Right hindlimb (tissue), 1 donor: ENCODE measurements at places on chromosomes 7 and 10.

DNA sequence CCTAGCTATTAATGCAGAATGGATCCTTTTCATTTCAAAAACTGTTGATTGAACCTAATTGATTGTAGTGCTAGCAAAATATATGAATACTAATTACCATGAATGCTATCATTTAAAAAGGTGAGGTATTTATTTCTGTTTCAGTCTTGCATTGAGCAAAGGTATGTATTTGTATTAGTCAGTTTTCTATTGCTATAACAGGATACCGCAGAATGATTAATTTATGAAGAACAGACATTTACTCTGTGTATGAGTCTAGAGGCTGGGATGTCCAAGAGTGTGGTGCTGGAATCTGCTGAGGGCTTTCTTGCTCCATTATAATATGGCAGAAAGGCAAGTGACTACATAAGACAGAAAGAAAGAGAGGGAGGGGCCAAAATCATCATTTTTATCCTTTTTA is 199.2 kb downstream of the KIF20B start:
- DNase-seq: no peak

- DNase-seq: no peak
Observed at GRCh38 chr7:121048195-121048594, 59.7 kb downstream of the CPED1 start.

DNA sequence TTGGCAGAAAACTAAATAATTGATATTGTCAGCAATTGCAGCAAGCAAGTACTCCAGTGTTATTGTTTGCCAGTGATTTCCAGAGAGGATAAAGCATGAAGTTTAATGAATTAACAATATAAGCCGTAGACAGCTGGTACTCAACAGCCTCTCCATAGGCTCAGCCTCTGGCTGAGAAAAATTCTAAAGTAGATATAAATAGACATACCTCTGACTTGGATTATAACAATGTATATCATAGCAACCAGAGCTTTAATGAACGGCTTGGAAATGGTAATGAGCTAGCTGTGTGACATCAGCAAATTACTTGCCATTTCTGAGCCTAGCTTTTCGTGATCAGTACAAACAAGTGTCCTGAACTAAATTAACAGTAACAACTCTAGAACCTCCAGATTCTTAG is 1055.4 kb upstream of the AUTS2 start:
- DNase-seq: no peak

DNA sequence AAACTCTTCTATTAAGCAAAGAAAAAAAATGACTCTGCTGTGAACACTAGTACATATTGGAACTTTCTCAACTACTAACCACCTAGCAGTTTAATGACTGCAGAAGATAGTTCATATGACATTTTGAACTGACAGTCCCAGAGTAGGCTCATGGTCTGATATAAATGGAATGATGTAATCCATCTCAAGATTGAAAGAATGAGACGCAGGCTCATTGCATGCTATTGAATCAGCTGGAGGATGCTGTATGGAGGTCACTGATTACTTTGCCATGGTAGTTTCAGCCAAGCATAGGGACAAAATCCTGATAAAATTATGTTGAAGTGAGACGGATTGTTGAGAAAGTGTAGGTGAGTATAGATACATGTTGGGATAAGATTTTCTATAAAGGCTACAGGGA is 217.6 kb upstream of the SEMA3E start:
- DNase-seq: no peak

GRCh38 chr7:14902589-14903067 is at the start of gene DGKB:
DGKB (minus strand) TSS chr7:14902751.
- DNase-seq: peak; percentile 53

DNA sequence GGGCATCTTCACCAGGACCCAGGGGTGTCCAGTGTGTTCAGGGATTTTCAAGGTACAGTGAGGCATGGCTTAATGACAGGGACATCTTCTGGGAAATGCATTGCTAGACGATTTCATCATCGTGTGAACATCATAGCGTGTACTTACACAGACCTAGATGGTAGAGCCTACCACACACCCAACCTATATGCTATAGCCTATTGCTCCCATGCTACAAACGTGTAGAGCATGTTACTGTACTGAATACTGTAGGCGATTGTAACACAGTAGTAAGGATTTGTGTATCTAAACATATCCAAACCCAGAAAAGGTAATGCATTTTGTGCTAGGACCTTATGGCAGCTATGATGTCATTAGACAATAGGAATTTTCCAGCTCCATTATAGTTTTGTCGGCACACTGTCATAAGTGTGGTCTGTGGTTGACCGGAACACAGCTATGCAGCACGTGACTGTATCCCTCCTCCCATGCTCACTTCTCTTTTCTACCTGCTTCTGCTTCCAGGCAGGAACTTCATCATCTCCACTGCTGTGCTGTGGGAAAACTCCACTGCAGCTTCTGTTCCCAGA is 416.2 kb upstream of the NFE2L3 start:
- no peak for DNase-seq

- DNase-seq: no peak
Observed at GRCh38 chr10:123553810-123554430, 112.2 kb upstream of the GPR26 start.

GRCh38 chr10:51301644-51302043 is 227.4 kb downstream of the PRKG1 start:
- no peak for DNase-seq

DNA sequence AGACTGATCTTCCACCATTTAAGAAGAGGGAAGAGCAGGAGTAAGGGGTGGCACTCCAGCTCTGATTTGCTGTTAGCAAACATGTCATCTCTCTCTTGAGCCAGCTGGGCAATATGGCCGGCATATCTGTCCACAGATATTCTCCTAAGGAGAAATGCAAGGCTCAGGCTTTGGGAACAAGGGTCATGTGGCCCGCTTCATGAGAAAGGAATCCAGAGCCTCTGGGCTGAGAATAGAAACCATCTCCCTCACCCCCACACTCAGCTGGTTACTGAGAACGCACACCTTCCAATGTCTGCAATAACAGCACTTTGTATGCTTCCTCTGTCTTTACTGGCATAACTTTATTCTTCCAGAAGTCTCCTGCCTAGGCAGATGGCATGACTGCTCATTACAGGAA is 171.2 kb downstream of the ELMO1 start:
- DNase-seq: no peak

DNA sequence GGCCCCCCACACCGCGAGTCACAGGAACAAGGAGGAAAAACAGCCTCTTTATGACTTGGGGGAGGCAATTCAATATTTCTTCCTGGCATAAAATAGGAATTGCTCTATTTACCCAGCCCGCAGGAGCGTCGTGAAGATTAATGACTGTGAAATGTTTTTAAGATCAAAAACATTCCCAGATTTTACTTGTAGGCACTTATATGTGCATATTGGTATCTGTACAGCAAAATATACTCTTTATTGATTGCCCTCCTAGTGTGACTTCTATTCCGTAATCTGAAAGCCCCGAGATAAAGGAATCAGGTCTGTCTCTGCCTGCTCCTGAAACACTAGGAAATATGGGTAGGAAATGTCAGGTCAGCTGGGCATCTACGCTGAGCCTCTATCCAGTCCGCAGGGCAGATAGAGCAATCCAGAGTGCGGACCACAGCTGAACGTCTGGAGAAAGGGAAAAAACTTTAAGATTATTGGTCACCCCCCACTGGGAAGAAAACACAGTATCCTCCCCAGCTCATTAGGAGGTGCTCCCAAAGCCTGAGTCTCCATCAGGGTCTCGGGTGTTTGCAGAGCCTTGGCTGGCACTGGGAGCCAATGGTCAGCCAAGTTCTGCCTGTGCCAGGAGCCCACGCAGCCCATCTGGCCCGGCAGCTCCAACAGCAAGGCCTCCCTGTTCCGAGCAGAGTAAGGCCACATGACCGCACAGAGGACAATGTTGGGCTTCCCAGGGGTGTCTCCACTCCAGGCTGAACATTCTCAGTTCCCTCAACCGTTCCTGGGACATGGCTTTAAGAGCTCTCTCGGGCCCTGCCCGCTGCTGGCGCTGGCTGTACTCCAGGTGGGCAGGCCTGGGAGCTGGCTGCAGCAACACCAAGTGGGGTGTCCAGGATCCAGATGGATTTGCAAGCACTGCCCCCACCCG is 7.7 kb downstream of the CTBP2 start:
- peak; percentile 54 for DNase-seq

DNA sequence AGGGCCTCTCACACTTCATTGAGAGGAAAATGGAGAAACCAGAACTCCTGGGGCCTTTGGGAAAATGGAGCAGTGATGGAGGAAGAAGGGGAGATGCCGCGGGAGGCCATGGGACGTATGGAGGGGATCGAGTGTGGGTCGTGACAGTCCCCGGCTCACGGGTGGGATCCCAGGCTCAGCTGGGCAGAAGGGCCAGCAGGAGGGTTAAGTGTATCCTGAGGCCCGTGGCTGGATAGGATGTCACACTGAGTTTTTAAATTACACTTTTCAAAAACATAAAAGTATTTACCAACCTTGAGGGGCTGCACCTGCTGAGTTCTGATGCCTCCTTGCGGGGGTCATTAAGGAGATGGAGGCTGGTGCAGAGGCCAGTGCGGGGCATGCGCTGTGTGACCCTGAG is 28.0 kb upstream of the PSMG3 start:
- no peak for DNase-seq

GRCh38 chr7:41046776-41047175 is 656.1 kb downstream of the INHBA start:
- DNase-seq: peak; percentile 48

GRCh38 chr10:26335574-26336093 is 102.5 kb upstream of the APBB1IP start:
- DNase-seq: no peak

GRCh38 chr7:130910949-130911944 is 177.2 kb upstream of the KLF14 start:
- no peak for DNase-seq

- DNase-seq: no peak
Observed at GRCh38 chr10:14656052-14656730, 118.5 kb downstream of the FAM107B start.

GRCh38 chr10:102421507-102421756 is 796 bp downstream of the FBXL15 start:
- DNase-seq: no peak

GRCh38 chr10:92081641-92082040 is 158.1 kb downstream of the BTAF1 start:
- no peak for DNase-seq

GRCh38 chr10:29160150-29160617 is 128.7 kb upstream of the LYZL1 start:
- no peak for DNase-seq

DNA sequence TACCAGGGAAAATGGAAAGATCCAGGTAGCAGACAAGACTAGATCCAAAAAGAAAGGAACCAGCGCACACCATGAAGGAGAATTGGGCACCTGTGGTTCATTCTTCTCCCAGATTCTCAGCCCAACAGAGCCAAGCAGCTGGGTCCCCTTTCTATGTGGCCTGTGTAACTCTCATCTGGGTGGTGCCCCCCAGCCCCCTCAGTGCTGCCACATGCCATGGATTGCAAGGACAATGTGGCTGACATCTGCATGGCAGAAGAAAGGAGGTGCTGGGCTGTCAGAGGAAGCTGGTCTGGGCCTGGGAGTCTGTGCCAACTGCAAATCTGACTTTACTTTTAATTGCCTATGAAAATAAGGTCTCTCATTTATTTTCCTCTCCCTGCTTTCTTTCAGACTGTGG is 21.4 kb downstream of the PRSS2 start:
- no peak for DNase-seq

- no peak for DNase-seq
Observed at GRCh38 chr10:22766693-22767092, 52.3 kb upstream of the PIP4K2A start.

GRCh38 chr7:17275749-17276671 is 22.4 kb upstream of the AHR start:
- DNase-seq: peak; percentile 38

- DNase-seq: no peak
Observed at GRCh38 chr7:133381965-133382364, 129.1 kb downstream of the EXOC4 start.

DNA sequence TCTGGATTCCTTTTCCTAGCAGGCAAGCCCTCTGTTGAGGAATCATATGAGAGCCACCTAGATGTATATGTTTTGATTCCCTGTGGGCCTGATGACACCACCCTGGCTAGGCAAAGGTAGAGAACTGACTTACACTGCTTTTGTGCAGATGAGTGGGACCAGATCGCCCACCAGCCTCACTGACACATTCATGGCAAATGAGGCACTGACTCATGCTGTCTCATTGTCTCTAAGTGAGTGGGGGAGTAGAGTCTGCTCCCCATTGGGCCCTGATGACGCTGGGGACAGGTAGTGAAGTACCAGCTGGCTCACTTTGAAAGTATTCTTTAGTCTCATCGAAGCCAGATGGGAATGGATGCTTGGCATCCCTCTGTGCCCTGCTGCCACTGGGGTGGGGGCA is 326.3 kb downstream of the ABCA13 start:
- no peak for DNase-seq

- no peak for DNase-seq
Observed at GRCh38 chr7:1804310-1804709, 134.2 kb downstream of the ELFN1 start.

GRCh38 chr7:90655566-90655965 is 59.4 kb downstream of the CDK14 start:
- DNase-seq: no peak

DNA sequence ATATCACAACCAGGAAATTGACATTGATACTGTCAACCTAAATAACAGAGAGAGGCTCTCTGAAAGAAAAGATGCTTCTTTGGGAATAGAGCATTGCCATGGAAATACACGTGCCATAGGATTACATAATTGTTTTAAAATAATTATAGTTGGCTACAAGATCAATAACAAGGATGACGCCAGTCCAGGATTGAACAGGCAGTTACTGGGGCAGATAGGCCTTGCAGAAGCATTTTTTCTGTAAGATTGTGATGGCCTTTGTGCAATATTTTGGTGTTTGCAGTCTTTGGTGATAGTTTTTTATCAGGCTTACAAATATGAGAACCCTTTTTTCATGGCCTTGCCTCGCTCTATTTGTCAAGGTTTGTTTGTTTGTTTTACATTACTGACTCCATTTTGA is 10.5 kb downstream of the ACADSB start:
- DNase-seq: no peak

- DNase-seq: no peak
Observed at GRCh38 chr7:90551036-90551435, 45.1 kb upstream of the CDK14 start.

GRCh38 chr10:90777621-90778020 is 80.2 kb downstream of the HTR7 start:
- DNase-seq: no peak

GRCh38 chr10:26438534-26439341 is 597 bp downstream of the APBB1IP start:
- DNase-seq: peak; percentile 20

DNA sequence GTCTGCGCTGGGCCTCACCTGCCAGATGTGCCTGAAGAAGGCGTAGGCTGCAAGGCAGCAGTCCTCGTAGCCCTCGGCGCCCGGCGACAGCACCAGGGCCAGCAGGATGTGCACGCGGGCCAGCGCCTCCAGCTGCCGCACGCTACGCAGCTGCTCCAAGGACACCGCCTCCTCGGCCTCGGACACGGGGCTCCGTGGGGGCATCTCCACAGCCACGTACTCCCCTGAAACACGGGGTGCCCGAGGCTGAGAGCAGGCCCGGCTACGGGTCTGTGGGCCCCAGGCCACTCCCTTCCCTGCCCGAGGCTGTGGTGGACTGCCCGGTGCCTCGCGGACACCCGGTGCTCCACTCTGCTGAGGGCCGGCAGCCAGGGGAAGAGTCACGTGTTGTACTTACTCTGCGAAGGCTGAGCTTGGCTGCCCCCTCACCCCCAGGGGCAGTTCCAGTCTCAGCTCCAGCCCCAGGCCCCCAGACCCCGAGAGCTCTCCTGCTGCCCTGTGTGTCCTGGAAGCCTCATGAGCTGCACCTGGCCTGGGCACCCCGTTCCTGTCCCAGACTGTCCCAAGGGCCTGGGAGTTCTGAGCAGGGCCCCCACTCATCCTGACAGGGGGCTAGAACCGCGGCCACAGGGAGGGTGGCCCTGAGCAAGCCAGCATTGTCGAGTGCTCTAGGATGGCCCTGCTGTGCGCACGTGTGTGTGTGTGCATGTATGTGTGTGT is 62.8 kb downstream of the CFAP46 start:
- peak; percentile 45 for DNase-seq
